Glutamatergic neuron (in vitro differentiated cells): ENCODE measurements at places on chromosomes 4 and X. TPM values are rescaled to one million over a fixed set of nuclear protein-coding genes. Genes with fewer than 3 reads are reported as not detected.

The TLR3 gene
- not detected for total RNA-seq

The PSAPL1 gene
- not detected for total RNA-seq

The RHOXF1 gene
- 0.98 TPM for total RNA-seq

The KDM5C gene
- 124 TPM for total RNA-seq

The CTAG2 gene
- total RNA-seq = not detected

The PALLD gene
- 37.5 TPM for total RNA-seq

The MAGEA11 gene
- total RNA-seq = not detected

The TEC gene
- 0.37 TPM for total RNA-seq

The CENPE gene
- total RNA-seq = 8.5 TPM

The ARR3 gene
- total RNA-seq = not detected

The ZMAT1 gene
- total RNA-seq = 5.2 TPM

The SORBS2 gene
- 95.5 TPM for total RNA-seq

The PDGFRA gene
- total RNA-seq = 14.1 TPM

The EPGN gene
- total RNA-seq = not detected

The ZNF157 gene
- 2.9 TPM for total RNA-seq

The BMP2K gene
- 13.6 TPM for total RNA-seq

The CNOT6L gene
- 11.9 TPM for total RNA-seq

The DMP1 gene
- 3.0 TPM for total RNA-seq

The NPNT gene
- total RNA-seq = not detected

The PCDH7 gene
- total RNA-seq = 2.8 TPM
